ENCODE measurements at places on chromosomes 2 and 18.

DNA sequence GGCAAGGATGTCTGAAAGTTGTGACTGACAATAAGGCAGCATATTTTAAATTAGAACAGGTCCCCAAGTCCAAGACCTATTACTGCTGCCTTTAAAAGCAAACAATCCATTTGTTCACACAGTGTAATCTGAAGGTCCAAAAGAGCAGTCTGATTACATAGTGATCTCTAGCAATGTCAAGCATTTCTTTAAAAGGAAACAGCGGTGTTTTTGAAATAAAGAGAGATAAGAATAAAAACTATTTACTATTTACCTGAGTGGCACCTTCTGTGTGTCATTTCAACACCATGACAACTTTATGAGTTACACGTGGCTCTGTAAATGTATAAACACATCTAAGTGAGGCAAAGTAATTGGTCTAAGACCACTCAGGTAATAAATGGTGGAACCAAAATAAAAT, 1009.9 kb upstream of the CNTNAP5 start:
- no peak overlapping the region for H3K4me3 ChIP-seq
- H3K36me3 ChIP-seq: no peaks in the 10 kb centered on the region
- H3K27ac ChIP-seq: peak overlapping the region; percentile 48
- H3K4me1 ChIP-seq: peaks cover 5% of the 10 kb centered on the region
- peaks cover 1% of the 10 kb centered on the region for H3K27me3 ChIP-seq

DNA sequence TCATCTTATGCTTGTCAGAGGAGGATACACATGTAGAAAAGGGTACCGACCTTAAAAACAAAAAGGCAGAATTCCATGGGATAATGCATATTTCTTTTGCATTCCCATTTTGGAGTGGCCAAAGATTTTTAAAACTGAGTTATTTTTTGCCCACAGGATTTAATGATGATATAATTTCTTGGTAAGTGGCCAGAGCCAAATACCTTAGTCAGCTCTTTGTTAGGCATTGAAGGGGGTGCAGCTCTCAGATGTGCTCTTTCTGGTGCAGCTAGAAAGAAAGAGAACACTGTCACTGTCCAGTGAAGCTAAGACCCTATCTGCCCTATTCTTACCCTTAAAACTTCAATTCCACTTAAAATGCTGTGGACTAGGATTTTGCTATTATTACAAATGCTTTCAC, 10.8 kb downstream of the COQ10B start:
- no peaks in the 10 kb centered on the region for H3K36me3 ChIP-seq
- no peaks in the 10 kb centered on the region for H3K27me3 ChIP-seq
- DNase-seq: no peak

- no peak for DNase-seq
- no peak overlapping the region for H3K4me3 ChIP-seq
- no peaks in the 10 kb centered on the region for H3K36me3 ChIP-seq
- H3K27me3 ChIP-seq: no peaks in the 10 kb centered on the region
Observed at GRCh38 chr18:7775843-7776242, 208.7 kb downstream of the PTPRM start.

DNA sequence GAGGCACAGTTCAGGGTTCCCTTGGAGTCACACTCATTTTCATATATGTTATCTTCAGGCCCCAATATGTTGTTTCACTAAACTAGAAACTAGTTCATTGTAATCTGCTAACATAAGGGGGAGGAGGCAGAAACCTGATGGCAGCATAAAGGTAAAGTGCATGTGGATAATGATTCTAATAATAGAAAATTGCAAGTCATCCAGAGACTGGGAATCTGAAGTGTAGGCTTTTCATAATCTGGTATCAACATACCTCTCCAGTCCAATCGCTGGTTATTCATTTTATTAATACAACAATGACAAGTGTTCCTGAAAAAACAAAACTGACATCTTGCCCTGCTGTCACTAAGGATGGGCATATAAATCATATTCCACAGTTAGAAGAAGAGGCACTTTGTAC, 326.3 kb upstream of the ZNF804A start:
- no peak overlapping the region for H3K27ac ChIP-seq
- H3K4me1 ChIP-seq: peaks cover 13% of the 10 kb centered on the region
- H3K4me3 ChIP-seq: no peak overlapping the region
- H3K36me3 ChIP-seq: no peaks in the 10 kb centered on the region
- DNase-seq: no peak
- no peaks in the 10 kb centered on the region for H3K27me3 ChIP-seq

- peaks cover 4% of the 10 kb centered on the region for H3K4me1 ChIP-seq
- H3K27me3 ChIP-seq: peaks cover 2% of the 10 kb centered on the region
- no peaks in the 10 kb centered on the region for H3K36me3 ChIP-seq
- no peak overlapping the region for H3K27ac ChIP-seq
- H3K4me3 ChIP-seq: no peak overlapping the region
- no peak for DNase-seq
Observed at GRCh38 chr18:75339936-75340605, 87.4 kb downstream of the SMIM21 start.

DNA sequence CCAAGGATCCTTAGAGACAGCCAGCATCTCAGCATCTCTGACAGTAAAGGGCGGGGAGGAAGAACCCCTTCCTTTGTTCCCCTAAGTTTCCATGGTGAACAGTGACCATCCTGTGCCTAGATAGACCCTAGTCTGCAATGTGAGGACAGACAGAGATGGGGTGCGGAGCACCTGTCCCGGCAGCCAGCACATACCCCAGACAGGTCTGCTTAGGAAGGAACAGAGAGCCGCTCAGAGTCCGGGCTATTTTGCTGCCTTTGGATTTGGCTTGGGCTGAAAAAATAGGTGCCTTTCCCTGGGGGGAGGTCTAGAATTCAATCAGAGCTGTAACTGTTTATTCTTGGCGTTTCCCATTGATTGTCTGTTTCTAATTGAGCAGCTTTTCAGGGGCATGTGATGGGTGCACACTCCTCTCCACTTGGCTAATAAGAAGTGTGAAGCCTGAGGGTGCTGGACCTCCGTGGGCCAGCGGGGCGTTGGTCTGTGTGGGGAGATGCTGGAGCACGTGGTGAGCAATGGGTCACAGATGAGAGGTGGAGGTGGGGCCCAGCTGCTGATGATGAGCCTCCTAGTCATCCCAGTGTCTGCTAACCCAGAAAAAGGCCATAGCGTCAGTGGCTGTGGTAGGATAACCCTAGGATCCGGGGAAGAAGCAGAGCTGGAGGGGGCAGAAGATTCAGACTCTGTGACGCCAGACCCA, 236.8 kb downstream of the SEPTIN10 start:
- H3K4me3 ChIP-seq: no peak overlapping the region
- H3K27me3 ChIP-seq: peaks cover 6% of the 10 kb centered on the region
- DNase-seq: no peak

DNA sequence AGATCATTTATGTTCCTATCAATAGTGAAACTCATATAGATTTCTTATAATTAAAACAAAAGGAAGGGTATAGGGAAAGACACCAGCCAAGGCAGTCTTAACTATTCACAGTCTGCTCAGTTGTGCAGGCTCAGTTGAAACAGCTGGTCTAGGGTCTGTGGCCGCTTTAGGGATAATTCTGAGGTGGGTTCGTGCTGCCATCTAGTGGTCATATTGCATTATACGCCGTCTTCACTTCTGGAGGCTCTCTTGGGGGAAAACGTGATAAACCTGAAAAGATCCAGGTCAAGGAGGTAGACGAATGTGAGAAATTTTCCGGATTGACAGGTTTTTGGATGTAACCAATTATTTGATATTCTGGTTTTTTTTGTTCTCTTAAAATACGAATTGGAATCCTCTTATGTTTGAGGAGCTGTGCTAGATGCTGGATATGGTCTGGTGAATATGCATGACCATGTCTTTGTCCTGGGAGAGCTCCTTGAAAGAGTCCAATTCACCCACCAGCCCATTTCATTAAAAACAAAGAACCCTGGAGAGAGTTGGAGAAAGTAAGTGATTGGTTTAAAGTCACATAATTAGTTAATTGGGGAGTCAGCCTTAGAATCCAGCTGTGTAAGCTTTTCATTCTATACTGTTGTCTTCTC, 492.4 kb downstream of the PLCL1 start:
- peak overlapping the region; percentile 2 for H3K4me3 ChIP-seq
- DNase-seq: peak; percentile 71
- H3K36me3 ChIP-seq: no peaks in the 10 kb centered on the region
- no peaks in the 10 kb centered on the region for H3K27me3 ChIP-seq

DNA sequence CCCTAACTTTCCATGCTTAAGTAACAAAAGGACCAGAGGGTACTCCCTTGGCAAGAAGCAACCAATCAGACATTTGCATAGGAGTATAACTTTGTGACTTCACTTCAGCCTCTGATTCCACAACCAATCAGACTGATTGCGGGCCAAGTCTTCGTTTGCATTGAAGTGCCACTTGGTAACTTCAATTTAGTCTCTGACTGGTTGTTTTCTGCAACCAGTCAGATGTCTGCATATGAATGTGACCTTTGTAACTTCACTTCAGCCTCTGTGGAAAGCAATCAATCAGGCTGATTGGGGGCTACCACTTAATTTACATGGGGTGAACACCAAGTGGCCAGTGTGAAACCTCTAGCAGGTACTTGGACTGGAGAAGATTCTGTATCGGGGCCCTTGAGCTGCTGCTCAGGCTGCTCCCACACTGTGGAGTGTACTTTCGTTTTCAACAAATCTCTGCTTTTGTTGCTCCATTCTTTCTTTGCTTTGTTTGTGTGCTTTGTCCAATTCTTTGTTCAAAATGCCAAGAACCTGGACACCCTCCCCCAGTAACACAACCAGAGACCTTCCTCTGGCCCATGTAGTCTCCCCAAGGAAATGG, 241.5 kb downstream of the ACKR3 start:
- no peaks in the 10 kb centered on the region for H3K27me3 ChIP-seq
- DNase-seq: no peak
- no peaks in the 10 kb centered on the region for H3K4me1 ChIP-seq
- no peak overlapping the region for H3K4me3 ChIP-seq

Measured in glutamatergic neuron (in vitro differentiated cells).